ENCODE measurements at places on chromosomes 1 and 21.

- no peak for DNase-seq
These were observed 150.7 kb downstream of the CLIC6 start for GRCh38 chr21:34819357-34819999.

DNA sequence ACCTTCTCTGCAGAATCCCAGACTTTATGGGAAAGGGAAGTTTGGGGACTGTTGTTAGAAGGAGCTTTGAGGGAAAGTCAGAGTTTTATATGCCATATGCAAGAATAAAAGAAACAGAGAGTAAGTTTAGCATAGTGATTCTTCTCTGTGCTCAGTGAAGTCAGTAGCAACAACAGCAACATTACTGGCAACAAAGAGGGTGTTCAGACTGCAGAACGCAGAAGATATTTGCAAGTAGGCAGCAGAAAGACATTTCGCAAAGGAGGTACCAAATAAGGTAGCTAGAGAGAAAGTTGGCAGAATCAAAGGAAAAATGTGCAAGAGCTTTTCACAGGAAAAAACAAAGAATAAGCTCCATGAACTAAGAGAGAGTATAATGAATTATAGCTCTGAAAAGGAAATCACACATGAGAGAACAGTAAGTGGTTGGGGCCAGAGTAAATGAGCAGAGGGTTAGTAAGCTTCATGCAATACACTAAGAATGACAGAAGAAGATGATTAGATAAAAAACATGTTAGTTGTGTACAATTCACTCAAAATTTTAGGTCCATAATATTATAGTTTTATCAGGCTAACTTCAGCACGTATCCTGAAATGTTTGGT is 98.1 kb downstream of the NEGR1 start:
- no peak for DNase-seq

DNA sequence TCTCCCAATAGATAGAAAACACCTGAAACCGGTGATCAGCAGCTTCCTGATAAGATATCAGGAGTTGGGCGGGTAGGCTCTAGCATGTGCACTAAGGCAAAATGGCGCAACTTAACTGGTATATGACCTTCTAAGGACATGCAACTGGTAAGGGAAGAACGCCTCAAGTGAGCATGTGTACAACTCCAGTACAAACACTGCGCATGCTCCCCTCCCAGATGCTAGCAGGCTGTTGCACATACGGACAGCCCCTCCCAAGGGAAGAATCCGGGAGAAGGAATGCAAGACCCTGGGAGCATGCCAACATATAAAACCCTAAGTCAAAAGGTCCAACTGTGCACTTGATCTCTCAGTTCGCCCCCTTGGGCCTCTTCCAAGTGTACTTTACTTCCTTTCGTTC is 110.8 kb downstream of the TSEN15 start:
- DNase-seq = no peak

GRCh38 chr1:234960722-234961455 is 167.7 kb downstream of the TOMM20 start:
- DNase-seq = no peak
